ENCODE measurements at places on chromosomes 12 and 14.

- no peak for DNase-seq
Observed at GRCh38 chr12:91213-91612, 24.6 kb downstream of the IQSEC3 start.

DNA sequence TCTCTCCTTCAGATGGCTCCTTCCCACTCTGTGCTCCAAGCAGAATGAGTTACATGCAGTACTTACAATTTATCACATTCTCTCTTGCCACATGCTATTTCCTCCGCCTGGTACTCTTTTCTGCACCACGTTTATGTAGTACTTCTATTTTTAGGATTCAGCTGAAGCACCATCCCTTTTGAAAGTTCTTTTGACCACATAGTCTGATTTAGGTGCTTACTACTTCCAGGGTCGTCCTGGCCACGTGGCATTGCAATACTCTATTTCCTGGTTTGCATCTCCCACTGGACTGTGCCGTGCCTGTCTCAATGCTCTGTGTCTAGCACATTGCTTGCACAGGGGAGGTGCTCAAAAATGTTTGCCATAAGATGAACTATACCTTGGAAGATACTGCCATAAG is 16.3 kb upstream of the TBC1D30 start:
- DNase-seq: no peak

DNA sequence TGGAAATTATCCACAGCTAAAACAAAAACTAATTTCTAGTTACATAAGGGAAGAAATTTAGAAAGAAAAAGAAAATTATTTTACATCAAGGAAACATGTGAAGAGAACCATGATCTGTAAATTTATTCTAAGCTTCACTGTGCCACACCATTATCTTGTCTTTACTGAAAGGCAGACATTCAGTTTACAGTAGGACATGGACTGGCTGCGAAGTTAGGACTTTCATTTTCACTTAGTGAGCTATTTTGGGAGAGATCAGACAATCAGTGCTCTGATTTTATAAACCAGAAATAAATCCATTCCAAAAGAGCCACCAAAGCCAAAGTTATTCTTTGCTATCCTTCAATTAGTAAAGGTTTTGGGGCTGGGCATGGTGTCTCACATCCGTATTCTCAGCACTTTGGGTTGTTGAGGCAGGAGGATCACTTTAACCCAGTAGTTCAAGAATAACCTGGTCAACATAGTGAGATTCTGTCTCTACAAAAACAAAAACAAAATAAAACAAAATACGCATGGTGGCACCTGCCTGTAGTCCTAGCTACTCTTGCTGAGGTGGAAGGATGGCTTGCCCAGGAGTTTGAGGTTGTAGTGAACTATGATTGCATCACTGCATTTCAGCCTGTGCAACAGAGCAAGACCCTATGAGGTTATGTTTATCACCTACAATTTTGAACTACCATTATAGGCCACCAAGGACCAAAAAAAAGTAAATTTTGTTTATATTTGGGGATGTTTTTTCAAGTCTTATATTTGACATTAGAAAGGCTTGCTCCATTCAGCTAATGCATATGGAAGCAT is 1084.8 kb upstream of the ATXN7L3B start:
- no peak for DNase-seq

DNA sequence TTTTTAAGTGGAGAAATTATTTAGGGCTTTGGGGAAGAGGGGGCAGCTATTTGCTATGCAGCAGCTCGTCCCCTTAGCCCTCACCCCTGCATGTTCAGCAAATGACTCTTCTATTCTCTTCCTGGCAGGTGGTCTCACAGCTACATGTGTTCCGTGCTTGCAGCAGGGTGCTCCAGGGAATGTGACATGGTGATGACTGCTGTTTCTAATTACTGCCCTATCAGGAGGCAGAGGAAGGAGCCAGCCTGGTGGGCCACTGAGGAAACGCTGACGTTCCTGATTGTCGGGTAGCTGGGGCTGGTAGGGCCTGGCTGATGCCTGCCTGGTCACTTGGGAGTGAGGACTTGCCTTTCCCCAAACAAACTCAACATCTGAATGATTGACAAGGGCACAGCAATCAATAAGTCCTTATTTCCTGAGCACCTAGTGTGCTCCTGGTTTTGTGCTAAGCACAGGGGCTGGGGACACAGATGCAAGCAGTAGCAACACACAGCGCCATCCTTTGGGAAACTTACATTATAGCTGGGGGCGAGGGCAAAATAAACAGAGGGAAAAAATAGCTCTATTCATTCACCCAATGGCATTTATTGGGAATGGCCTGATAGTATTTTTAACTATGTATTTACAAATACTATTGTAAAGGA is 377.8 kb downstream of the FUT8 start:
- DNase-seq: no peak

DNA sequence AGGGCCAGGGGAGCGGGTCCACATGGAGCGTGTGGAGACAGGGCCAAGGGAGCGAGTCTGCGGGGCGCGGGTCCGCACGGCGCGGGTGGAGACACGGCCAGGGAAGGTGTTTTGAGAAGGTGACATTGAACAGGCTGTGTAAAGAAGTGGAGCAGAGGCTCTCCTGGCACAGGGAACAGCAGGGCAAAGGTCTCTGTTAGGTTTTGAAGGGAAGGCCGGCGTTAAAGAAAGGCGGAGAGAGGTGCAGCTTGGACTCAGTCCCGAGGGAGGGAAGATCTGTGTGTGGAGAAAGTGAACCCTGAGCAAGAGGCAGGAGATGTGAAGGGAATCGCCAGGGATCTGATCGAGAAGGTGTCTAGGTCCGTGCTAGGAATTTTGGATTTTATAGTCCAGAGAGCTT is 1.8 kb downstream of the PXMP2 start:
- no peak for DNase-seq

GRCh38 chr12:127760996-127761395 is 506.0 kb upstream of the TMEM132C start:
- DNase-seq: no peak

- no peak for DNase-seq
Observed at GRCh38 chr14:34741840-34742239, 27.4 kb upstream of the CFL2 start.

DNA sequence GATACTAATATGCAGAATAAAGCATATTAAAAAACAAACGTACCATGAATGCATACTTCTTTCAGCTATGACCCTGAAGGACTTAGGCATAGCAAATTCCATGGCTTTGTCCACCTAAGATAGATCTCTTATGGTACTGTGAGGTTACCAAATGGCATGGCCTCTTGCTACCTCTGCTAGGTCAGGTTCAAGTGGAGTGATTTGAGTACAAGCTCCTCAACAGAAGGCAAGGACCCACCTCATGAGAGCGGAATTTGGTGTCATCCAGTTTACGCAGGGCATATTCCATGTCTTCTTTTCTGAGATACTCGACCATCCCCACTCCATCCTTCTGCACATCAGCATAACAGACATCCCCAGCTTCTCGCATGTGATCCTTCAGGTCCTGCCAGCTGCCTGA is 5.8 kb downstream of the SRSF9 start:
- no peak for DNase-seq

DNA sequence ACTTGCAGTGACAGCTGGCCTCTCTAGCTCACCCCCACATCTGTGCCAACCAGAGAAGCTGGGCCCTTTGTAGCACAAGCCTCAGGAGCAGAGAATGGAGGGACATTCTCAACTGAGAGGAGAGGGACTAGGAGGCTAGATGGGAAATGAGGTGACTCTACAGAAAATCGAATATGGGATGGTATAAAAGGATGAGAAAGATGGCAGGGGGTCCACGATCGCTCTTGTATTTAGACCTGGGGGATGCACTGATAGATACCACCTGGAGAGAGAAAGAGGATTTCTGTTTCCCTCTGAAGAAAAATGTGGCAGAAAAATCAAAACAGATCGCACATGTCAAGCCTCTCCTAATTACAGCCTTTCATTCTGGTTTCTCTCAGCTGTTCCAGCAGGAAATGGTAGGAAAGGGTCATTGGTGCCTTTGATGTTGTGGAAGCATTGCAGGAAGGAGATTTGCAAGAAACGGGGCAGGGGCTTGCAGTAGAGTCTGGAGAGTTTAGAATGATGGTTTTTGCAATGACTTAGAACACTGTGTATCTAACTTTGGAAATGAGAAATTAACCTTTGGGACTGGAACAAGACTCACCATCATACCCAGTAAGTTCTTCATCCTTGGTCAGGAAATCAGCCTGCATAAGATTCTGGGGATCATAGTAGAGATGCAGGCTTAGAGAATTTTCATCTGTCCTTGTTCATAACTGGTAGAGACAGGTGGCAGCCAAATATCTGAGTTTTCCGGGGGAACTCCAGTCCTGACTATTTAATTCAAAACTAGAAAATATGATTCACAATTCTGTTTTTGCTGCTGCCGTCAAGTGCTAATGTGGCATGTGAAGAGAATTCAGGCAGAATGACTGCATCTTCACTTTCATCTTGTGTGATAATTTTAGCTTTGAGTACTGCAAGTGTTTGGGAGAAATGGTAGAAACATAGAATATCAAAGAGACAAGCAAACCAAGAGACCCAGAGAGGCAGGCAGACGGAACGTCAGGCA is 98.8 kb downstream of the DAD1 start:
- no peak for DNase-seq

GRCh38 chr14:24182110-24182882 is 6.3 kb downstream of the IPO4 start:
- no peak for DNase-seq

GRCh38 chr14:89646971-89647370 is 229.9 kb upstream of the FOXN3 start:
- DNase-seq: no peak

- DNase-seq: no peak
Observed at GRCh38 chr14:52031781-52032180, 37.1 kb downstream of the NID2 start.

- no peak for DNase-seq
Observed at GRCh38 chr14:103393676-103394626, 8.7 kb downstream of the MARK3 start.

DNA sequence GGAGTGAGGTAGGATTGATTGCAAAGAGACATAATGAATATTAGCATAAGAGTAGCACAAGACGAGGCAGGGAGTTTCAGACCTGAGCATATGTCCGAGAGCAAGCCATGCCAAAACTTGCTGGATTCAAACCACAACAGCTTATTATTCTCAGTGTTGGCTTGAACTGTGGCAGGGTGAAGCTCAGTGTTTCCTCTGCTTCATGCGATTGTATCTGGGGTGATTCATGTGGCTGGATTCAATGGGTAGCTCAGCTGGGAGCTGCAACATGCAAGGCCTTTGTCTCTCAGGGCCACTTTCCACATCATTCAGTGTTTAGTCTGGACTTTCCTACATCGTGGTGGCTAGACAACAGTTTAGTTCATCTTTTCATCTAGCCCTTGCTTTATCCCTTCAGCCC is 22.1 kb upstream of the E2F7 start:
- no peak for DNase-seq

- DNase-seq: no peak
Observed at GRCh38 chr14:34956931-34957330, 25.9 kb upstream of the SRP54 start.

- no peak for DNase-seq
Observed at GRCh38 chr12:43226151-43226550, 325.9 kb downstream of the ADAMTS20 start.

DNA sequence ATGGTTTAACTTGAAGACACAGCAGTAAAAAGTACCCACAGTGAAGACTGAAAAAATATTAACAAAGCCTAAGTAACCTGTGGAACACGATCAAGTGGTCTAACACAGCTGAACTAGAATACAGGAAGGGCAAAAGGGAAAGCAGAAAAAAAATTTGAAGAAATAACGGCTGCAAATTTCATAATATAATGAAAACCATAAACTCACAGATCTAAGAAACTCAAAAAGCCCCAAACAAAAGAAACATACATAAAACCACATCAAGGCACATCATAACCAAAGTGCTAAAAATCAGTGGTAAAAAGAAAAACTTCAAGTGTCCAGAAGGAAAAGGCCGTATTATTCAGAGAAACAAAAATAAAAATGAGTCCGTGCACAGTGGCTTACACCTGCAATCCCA is 30.9 kb downstream of the SPPL3 start:
- DNase-seq: no peak

- no peak for DNase-seq
Observed at GRCh38 chr14:89442280-89442679, 25.2 kb upstream of the FOXN3 start.

DNA sequence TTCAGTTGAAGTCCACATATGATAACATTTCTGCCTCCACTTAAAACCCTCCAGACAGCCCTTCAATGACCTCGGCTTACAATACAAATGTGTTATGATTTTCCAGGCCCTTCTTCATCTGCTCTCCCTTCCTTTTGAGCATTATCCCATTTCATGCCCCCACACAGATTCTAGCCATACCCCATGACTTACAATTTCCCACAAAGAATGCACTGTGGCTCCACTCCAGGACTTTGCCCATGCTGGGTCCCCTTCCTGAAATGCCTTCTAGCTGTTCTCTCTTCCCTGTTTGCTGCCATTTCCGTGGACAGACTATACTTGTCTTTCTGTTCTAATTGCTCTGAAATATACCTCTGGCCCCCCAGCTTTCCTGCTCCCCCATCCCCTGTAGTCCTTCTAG is 963.2 kb downstream of the DIO2 start:
- no peak for DNase-seq

DNA sequence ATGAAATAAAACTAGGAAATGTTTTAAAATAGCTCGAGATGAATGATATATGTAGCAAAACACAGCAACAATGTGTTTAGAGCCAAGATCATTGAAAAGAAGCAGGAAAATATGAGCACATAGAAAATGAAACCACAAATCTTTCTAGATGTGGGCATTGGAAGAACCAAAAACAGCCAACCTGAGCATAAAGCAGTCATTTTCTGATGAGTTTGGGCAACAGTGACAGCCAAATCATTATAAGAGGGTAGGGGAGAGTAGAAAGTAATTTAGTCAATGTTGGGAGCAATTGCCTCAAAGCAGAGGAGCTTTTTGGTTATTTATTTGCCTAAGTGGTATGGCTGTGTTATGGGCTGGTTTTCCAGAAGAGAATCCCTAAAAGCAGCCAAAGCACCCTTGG is 8.8 kb upstream of the BICDL1 start:
- no peak for DNase-seq

DNA sequence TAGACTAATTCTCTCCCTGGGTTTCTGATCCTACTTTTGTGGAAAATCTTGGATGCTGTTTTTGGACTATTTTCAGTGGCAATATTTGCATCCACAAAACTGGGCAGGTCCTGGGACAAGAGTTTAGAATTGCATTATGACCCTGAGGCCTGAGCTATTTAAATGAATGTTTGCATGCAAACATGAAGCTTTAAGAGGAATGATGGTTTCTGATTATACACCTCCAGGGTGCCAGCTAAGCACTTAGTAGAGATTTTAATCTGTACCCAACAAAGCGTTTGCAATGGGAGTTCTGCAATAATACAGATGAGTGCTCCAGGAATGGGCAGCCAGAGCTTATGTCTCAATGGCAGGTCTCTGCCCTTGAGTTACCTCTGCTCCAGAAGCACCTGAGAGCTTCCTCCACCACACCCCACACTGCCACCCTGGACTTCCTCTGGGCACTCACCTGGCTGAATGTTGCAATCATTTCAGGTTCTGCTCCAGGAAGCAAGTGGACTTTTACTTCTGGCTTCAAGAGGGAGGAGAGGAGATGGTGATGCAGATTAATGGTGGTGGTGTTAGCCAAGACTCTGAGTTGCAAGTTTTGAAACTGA is 6.0 kb upstream of the SPTLC2 start:
- no peak for DNase-seq

Measured in activated CD8-positive, alpha-beta memory T cell treated with anti-CD3 and anti-CD28 coated beads for 1 hour (primary cell).